Midbrain (tissue), 1 donor: ENCODE measurements at places on chromosomes 7 and 10.

DNA sequence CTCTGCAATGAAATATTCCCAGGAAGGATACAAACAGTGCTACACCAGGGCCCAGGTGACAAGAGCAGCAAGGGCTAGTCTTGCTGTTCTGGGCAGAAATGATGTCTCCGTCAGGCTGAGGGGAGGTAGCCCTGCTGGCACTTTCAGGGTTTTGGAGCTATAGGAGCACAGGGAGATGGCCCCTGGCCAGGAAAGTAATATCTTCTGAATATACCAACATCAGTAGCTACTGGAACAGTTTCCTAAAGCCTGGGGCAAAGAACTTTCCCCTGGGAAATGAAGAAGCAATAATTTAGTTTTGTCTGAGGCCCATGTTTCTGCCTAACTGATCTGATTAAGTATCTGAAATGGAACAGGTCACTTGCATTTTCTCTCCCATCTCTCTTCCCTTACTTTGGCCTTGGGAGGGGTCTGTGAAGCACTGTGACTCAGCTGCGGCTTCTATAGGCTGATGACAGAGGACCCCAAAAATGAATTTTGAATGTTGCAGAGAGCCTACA, 489.1 kb upstream of the PODXL start:
- DNase-seq = no peak

GRCh38 chr7:151057506-151057988, at the start of gene CDK5:
Gene CDK5, minus strand, starts transcription at chr7:151057897. Its CDS starts 49 bp downstream, at chr7:151057848.
- DNase-seq = no peak

GRCh38 chr7:1142051-1142635, 17.9 kb downstream of the ZFAND2A start:
- no peak for DNase-seq

- no peak for DNase-seq
Observed at GRCh38 chr10:122062831-122063674, 74.1 kb downstream of the TACC2 start.

DNA sequence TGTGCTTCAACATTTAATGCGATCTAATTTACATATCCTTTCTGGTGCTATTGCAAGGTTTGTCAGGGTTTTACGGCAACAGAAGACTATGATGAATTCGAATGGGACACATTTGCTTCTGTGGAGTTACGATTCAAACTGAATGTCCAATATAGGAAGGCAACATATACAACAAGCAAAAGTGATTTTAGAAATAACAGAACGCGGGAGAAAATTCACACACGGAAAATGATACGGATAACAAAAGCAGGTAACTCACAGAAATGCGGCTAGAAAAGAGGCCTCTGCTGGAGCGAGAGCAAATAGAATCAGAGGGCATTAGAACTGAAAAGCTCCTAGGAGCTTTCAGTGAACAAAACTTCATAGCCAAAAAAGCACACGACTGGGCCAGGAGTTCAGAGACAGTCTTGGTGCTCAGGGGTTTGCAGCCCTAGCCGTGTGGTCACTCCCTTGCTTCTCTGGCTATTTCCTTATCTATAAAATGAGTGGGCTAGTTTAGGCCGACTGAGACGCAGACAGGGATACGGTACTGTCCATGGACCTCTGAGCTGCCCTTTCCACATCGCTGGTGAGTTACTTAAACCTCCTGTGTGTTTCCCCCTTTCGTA, 557 bp upstream of the TAX1BP1 start:
- no peak for DNase-seq

DNA sequence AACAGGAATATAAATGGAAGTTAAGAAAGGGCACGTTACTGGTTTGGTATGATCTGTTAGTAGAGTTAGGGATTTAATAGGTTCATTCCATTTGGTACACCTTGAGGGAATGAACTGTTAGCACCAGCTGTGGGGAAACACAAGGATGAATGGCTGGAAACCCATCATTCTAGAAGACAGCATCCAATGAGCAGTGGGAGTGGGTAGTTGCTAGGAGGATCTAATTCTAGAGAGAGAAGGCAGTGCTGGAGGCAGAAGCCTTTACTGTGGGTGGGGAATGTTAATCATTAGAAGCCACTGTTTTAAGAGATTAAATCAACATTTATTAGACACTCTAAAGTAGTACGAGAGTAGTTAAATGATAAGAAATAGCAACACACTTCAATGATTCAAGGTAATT, 15.5 kb upstream of the GPR15LG start:
- no peak for DNase-seq

- no peak for DNase-seq
Observed at GRCh38 chr10:34627331-34627730, 187.8 kb downstream of the PARD3 start.

DNA sequence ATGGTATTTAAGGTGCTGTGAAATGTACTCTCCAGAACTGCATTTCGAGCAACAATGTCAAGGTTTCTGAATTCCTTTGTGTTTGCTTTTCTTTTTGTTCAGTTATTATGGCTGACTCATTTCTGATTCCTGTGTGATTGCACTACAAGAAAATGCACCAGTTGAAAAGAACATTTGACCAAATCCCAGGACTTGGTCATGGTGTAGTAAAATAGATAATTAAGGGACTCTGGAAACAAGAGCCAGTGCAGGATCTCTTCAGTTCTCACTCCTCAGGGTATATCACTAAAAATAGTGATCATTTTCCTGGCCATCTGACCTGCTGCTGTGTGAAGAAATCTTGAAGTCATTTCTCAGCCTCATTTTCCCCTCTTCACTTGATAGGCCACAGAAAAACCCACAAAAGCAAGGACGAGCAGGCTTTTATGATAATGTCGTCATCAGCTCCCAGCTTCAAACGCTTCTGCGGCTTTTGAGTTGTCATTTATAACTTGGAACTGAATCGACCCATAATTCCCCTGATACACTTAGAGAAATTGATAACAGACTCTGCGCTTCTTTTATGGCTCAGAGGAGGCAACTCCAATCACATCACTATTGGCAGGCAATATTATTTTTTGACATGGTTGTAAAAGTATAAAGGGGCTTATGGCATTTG, 274.7 kb downstream of the HDAC9 start:
- DNase-seq = no peak

DNA sequence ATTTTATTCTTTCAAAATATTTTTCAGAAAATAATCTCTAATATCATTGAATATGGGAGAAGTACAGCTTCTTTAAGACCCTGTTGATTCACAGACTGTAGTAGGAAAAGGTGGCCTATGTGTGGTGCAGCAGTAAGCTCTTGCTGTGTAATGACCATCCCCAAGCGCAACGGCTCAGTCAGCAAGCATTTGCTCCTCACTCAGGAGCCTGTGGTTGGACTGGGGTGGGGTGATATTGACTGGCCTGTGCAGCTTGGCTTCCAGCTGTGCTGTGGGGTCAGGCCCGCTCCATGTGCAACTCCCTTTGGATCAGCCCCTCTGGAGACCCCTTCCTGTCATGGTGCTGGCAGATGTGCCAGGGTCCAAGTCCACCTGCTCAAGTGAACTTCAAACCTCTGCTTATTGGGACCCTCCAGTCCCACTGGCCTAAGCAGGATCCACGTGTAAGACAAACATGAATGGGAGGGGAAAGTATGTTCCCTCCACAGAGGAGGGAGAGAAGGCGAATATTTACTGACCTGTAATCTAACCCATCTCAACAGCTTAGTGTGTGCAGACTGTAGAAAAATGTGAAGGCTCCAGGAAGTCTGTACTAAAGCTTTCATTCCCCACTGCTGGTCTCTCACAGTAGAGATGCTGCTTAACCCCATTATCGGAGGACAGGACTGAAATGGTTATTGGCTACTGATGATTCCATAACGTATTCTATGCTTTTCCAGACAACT, 239.7 kb downstream of the WDR37 start:
- no peak for DNase-seq

DNA sequence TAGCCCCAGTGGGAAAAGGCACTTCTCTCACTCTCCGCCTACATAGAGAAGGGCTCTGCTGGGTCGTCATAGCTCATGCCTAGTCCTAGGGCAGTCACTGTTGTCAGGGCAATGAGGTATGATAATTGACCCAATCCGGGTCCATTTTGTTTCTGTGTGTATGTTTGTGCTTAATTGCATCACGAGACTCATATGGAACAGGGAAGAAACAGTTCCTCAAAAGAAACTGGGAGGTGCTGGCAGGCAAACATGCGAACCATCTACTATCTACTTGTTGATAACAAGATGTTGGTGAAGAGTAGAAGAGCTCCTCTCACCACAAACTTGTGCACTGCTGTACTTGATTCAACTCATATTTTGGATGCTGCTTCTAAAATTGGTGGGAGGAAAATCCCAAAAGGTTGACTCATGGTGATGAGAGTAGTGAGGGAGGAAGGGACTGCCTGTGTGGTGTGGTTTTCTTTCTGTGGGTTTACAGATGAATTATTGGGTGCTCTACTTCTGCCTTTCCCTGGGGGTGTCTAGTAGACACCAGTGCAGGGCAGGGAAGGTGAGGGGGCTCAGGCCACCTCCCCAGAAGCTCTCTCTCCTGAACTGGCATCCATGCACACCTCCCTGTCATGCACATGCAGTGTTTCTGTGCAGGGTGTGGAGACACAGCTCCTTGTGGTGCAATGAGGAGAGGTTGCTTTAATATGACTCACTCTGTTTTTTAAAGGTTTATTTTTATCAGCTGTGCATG, 29.4 kb downstream of the LSMEM1 start:
- DNase-seq = no peak

GRCh38 chr7:22635349-22635748, 91.7 kb upstream of the IL6 start:
- DNase-seq = no peak

DNA sequence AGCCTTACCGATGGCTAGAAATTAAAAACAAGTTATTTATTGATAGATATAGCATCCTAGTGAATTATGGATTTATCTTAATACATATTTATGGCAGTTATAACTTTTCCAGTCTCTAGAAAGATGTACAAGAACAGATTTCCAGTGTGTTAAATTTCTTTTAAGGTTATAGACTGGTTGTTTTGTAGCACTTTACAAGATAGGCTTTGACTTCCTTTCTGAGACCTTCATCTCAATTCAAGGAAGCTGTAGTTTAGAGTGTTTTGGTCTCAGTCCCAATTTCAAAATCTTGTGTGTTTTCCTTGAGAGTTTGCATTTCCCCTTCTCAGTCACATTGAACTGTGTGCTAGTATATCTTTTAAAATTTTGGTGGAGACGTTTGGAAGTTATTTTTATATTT, 30.1 kb downstream of the PLEKHA1 start:
- peak; percentile 5 for DNase-seq

DNA sequence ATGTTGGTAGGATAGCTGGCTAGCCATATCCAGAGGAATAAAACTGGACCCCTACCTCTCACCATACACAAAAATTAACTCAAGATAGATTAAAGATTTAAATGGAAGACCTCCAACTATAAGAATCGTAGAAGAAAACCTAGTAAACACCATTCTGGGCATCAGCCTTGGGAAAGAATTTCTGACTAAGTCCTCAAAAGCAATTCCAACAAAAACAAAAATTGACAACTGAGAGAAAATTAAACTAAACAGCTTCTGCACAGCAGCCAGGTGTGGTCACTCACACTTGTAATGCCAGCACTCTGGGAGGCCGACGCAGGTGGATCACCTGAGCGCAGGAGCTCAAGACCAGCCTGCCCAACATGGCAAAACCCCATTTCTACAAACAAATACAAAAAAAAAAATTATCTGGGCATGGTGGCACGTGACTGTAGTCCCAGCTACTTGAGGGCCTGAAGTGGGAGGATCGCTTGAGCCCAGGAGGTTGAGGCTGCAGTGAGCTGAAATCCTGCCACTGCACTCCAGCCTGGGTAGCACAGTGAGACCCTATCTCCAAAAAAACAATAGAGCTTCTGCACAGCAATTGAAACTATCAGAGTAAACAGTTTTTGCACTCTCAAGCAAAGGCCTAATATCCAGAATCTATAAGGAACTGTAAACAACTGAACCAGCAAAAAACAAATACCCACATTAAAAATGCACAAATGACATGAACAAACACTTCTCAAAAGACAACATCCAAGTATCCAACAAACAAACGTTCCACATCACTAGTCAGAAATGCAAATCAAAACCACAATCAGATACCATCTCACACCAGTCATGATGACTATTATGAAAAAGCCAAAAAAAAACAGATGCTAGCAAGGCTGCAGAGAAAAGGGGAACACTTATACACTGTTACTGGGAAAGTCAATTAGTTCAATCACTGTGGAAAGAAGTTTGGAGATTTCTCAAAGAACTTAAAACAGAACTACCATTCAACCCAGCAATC, 4.8 kb downstream of the CRPPA start:
- DNase-seq = no peak

DNA sequence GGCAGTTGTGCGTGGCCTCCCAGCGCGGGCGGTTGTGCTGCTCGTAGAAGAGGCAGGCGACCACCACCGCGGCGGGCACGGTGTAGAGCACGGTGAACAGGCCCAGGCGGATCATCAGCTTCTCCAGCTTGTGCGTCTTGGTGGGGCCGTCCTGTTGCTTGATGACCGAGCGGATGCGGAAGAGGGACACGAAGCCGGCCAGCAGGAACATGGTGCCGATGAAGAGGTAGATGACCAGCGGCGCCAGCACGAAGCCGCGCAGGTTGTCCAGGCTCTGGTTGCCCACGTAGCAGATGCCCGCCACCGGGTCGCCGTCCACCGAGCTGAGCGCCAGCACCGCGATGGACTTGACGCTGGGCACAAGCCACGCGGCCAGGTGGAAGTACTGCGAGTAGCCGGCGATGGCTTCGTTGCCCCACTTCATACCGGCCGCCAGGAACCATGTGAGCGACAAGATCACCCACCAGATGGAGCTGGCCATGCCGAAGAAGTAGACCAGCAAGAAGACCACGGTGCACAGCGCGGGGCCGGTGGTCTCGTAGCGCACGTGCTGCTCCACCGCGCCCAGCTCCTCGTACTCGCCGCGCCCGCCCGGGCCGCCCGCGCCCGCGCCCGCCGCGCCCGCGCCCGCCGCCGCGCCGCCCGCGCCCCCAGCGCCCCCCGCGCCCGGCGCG, 2.2 kb downstream of the FZD8 start:
- peak; percentile 1 for DNase-seq

- peak; percentile 69 for DNase-seq
Observed at GRCh38 chr7:108613147-108613948, 43.7 kb downstream of the DNAJB9 start.

- no peak for DNase-seq
Observed at GRCh38 chr7:1920266-1920681, 250.2 kb downstream of the ELFN1 start.

- DNase-seq = no peak
Observed at GRCh38 chr7:36638140-36638539, 86.2 kb downstream of the AOAH start.

GRCh38 chr10:97185326-97186058, at the start of gene SLIT1:
Gene SLIT1, minus strand, starts transcription at chr10:97185959. Its CDS starts 285 bp downstream, at chr10:97185674.
- no peak for DNase-seq

- DNase-seq = no peak
Observed at GRCh38 chr10:79136236-79137005, 67.7 kb downstream of the ZMIZ1 start.

DNA sequence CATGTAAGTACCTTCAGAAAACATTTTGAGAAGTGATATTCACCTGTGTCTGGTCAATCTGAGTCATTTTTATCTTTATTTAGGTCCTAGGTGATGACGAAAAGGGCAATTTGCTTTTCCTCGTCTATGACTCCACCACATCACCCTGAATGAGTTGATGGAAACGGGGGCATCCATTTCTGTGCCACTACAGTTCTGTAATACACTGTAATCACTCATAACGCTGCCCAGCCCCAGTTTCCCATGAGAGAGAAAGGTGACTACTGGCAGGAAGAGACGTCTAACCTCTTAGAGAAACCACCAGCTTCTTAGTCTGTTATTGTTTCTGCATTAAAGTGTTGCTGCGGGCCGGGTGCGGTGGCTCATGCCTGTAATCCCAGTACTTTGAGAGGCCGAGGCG, 205.3 kb upstream of the MKLN1 start:
- DNase-seq = no peak

GRCh38 chr7:104296266-104296665, 32.1 kb upstream of the LHFPL3 start:
- DNase-seq = no peak
